ENCODE measurements at places on chromosomes 2 and 18.

GRCh38 chr2:147223553-147224060, 621.2 kb upstream of the ACVR2A start:
- no peak for DNase-seq

GRCh38 chr2:233130024-233130423, 69.9 kb downstream of the INPP5D start:
- no peak for DNase-seq

- DNase-seq, result no peak
Measured at GRCh38 chr2:123163398-123163797, 861.7 kb upstream of the CNTNAP5 start.

- no peak for DNase-seq
Measured at GRCh38 chr18:45726603-45727002, 2.6 kb downstream of the SLC14A1 start.

DNA sequence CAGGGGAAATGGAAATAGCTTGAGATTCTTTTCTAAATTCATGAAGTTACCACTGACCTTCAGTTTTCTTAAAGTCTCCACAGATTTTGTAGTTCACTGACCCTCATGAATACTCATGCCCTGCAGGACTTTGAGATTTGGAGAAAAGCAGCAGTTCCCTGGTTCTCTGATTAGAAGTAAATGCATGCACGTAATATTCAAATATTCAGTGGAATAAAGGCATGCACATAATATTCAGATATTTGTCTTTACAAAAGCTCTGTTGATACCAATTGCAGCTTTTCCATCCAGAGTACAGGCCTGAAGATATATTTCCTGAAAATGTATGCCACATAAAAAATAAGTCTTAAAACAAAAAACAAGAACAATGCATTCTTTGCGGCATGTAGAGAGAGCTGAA, 219.8 kb downstream of the ADCYAP1 start:
- DNase-seq, result no peak

GRCh38 chr2:228827056-228827700, 443.9 kb downstream of the PID1 start:
- no peak for DNase-seq

DNA sequence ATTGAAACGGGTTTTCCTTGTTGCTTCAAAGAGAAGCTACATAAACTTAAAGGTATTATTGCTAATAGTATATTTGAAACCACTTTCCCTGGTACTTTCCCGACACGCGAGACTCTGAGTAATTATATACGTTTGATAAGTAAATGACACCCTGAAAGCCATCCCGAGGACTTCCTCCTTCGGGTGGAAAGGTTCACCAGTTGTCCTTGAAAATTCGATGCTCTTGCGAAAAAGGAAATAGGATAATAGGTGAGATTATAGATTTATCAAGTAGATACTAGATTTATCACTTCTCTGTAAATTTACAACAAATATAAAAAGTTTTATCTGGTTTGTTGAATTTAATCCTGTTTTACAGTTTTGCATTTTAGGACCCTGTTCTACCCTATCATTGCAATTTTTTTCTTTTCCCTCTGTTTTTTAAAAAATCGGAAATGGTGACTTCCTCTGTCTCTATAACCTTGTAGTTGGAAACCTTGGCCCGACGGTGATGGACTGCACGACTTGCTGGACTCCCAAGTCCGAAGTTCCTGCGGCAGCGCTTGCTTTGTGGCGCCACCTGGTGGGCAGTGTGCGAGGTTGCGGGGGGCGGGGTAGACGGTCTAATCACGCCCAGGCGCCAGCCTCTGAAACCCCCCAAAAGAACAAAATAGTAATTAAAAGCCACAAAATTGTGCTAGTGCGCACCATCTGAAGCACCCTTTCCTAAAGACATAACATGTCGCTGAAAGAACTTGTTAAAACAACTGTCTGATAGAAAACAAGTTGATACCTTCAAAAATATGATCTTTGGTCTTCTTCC, 972 bp upstream of the DLX2 start:
- no peak for DNase-seq

Data from activated T-helper 1 cell treated with anti-CD3 and anti-CD28 coated beads, Interleukin-2, amount 50 U/mL, for 16 hours (primary cell).